Right hindlimb (tissue), 1 donor: ENCODE measurements at places on chromosomes 7 and 10.

DNA sequence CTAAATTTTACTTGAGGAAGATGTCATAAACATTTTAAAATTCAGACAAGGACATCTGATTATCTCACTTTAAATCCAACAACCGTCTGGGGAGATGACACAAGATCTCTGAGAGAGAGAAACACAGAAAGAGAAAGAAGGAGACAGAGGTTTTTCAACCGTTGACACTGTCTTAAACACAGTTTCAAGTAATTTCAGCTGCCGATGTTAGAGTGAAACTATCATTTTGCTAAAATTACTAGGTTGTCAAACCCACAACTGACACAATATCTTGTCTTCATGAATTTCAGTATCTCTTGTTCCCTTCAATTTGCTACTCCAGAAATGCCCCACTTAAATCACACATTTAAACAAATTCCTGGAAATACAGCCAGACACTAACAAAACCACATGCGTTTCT is 174.8 kb downstream of the RAPGEF5 start:
- DNase-seq, result no peak

GRCh38 chr10:122830273-122830964 is 15.2 kb downstream of the CUZD1 start:
- DNase-seq, result no peak

GRCh38 chr7:120981888-120982615 is 6.5 kb upstream of the CPED1 start:
- DNase-seq, result no peak

- no peak for DNase-seq
Measured at GRCh38 chr7:19339512-19339911, 194.3 kb upstream of the FERD3L start.

DNA sequence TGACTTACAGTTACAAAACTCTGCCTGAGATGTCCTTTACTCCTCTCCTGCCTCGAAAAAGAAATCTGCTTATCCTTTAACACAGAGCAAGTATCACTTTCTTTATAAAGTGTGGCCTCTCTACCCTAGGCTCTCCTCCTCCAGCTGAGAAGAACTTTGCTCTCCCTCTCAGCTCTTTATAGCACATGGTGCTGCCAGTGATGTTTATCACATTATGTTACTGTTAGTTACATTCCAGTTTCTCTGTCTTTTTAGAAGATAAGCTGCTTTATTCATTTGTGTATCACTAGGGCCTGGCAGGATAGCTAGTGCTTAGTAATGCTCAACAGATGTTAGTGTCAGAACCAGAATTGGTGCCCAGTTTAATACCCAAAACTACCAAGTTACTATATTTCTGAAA is 41.1 kb upstream of the TMEM229A start:
- DNase-seq, result no peak

GRCh38 chr10:124005991-124006392 is 87.4 kb downstream of the CHST15 start:
- no peak for DNase-seq

GRCh38 chr7:20474249-20474648 is 141.2 kb upstream of the ABCB5 start:
- DNase-seq, result no peak

DNA sequence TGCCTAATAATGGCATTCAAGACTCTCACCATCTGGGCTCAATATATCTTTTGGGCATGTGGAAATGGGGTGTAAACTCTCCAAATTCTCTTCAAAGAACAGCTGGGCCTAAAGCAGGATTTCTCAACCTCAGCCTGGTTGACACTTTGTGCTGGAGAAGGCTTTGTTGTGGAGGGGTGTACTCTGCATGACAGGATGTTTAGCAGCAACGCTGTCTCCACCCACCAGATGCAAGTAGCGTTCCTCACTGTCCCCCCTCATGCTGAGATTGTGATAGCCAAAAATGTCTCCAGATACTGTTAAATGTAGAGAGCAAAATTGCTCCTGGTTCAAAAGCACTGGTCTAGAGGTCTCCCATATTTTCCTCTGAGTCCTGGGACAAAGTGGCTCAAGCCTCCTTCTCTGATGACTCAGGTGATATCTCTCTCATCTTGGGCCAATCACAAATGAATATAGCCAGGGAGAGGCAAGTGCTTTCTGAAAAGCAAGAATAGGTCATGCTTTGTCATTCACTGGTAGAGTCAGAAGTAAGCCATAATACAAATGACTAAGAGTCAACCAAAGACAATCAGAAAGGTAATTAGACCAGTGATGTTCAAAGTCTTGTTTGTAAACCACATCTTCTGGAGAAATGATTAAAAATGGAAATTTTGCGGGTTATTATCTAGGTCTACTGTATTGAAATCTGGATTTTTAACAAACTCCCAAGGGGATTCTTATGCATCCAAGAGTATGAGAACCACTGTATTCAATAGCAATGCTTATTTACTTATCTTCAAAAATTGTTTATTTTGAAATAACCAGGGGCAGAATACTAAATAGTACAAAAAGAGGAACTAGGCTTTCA is 330.8 kb downstream of the PTEN start:
- no peak for DNase-seq

DNA sequence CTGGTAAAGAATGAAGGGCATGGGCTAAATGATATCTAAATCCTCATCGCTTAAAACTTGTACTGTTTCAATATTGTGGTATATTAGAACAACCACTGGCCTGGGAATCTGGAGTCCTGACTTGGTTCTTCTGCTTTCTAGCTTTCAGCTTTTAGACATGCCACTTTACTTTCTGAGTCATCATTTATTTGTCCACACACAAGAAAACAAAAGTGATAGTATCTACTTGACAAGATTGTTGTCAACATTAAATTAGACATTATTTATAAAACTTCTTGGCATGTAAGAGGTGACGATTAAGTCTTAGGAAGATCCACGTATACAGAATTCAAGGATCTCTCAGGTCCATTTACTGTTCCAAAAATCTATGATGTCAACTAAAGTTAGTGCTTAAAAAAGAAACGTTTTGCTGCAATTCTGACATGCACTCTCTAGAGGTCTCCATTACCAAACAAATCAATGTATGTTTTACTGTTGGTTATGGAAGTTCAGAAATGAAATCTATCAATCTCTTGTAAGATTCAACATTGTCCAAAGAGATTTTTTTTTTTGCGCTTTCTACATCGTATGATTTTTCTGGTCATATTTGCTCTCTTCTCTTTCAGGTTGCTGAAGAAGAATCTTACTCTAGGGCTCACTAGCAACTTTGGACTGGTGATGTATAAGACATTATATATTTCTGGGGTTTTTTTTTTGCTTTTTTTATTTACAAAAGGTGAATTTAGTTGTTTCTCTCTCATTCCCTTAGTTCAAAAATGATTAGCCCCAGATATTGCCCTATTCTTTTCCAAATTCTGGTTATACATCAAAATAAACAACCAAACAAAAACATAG is 53.6 kb upstream of the DYNC1I1 start:
- no peak for DNase-seq

GRCh38 chr10:57225920-57226319 is 864.9 kb upstream of the ZWINT start:
- no peak for DNase-seq

- peak; percentile 83 for DNase-seq
Measured at GRCh38 chr10:58477122-58477521, 35.5 kb upstream of the BICC1 start.

DNA sequence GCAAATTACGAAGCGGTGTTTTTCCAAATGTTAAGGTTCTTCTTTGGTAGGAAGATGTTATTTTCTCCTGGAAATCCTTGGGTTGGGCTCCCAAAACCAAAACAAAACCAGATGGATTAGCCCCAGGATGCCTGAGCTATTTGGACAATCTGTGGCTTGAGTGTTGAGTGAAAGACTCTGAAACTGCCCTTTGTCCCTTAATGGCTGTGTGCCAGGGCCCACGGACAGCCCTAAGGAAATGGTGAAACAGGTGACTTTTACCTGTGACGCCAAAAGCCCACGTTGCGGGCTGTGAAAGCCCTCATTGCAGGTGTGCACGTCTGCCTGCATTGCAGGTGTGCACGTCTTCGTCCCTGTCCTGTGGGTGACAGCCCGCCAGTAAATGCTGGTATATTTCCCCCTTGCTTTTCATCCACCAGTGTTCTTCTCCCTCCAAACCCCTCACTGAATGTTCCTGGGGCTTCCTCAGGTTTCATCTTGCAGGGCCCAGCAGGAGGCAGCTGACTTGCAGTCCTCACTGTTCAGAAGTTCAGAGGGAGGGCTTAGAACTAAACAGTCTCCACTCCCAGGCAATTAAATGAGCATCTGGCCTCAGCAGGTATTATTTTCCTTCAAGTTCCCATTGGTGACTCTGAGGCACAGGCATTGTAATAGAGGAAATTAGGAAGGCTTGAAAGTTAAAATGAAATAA is 10.7 kb downstream of the PFKP start:
- no peak for DNase-seq

DNA sequence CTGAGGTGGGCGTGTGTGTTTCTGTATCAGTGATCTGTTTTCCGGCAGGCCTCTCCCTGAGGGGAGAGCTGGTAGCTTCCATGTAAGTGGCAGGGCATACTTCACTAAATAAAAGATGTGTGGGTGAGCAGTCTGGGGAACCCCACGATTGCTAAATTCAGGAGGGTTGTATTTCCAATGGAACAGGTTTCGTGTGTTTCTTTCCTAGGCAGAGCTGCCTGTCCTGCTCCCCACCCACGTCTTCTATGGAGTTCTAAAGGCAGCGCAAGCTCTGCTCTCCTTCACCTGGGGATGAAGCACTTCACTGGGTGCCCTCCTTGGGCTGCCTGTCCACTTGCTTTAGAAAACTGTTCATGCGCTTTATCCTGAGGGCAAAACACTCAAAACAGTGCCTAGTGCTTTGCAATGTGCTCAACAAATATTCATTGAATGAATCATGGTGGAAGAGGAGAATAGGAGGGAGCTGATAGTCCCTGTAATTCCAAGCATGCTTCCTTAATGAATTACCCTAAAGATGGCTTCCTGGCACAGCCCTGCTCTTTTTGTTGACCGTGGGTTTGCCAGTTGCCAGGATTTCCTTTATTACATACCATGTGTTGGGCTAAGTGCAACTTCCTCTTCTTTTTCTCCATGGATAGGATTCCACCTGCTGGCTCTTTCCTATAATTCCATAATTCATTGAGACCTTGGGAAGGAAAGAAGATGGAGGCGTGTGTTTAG is 50.6 kb upstream of the SRPK2 start:
- DNase-seq, result no peak

DNA sequence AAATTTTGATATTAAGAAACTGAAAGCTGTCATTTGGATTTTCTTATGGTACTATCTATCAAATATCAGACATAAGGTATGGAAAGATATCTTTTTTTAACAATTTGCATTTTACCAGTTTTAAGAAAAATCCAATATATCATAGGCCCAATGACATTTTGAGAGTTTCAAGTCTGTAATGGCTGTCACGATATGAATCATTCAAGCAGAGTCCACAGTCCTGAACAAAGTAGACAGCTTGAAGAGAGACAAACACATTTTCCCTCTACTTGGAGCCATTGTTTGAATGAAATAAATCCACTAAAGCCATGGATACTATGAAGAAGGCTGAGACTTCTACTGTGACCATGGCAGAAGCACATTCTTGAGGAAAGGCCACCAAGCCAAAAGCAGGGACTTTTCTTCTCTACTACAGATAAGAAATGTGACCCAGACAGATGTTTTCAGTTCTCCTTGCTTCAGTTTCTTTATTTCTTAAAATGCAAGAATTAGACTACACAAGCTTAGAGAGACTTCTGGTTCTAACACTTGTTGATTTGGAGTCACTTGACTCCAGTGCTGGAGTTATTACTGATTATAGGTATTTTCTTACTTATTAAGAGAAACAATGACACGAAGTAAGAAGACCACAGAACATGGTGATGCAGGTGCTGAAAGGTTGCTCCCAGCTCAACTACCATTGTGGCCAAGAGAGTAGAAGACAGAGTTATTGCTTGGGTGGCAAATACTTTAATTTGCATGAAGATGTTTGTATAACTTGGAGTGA is 429.1 kb downstream of the KIF20B start:
- DNase-seq, result no peak

DNA sequence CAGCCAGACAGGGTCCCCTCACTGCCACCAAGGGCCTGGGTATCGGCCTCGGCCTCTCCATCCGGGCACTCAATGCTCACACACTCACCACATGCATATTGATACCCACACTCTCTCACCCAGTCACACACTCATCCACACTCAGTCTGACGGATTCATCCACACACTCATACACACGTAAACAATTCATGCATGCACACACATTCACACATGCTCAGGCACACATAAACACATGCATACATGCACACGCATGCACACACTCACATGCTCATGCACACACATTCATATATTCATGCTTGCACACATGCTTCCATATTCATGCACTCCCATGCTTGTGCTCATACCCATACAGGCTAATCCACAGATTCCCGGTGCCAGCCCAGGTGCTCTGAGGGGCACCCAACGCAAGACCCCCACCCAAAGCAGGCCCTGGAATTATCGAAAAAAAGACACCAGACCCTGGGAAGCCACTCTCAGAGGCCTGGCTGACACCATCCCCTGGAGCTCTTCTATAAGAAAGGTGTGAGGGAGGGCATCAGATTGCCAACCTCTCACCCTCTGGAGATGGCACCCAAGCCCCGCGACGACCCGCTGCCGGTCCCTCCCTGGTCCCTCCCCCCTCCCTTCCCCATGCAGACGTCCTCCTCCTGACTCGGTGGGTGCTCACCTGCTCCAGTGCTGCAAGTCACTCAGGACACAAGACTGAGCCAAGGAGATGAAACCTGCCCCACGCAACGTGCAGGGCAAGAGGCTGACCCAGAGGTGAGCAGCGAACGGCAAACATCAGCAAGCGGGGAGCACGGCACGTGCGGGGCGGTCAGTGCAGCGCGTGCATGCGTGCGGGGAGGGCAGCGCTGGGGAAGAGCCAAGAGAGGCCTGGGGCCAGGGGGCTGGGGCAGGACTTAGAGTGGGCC is 15.2 kb downstream of the STK32C start:
- DNase-seq, result no peak

DNA sequence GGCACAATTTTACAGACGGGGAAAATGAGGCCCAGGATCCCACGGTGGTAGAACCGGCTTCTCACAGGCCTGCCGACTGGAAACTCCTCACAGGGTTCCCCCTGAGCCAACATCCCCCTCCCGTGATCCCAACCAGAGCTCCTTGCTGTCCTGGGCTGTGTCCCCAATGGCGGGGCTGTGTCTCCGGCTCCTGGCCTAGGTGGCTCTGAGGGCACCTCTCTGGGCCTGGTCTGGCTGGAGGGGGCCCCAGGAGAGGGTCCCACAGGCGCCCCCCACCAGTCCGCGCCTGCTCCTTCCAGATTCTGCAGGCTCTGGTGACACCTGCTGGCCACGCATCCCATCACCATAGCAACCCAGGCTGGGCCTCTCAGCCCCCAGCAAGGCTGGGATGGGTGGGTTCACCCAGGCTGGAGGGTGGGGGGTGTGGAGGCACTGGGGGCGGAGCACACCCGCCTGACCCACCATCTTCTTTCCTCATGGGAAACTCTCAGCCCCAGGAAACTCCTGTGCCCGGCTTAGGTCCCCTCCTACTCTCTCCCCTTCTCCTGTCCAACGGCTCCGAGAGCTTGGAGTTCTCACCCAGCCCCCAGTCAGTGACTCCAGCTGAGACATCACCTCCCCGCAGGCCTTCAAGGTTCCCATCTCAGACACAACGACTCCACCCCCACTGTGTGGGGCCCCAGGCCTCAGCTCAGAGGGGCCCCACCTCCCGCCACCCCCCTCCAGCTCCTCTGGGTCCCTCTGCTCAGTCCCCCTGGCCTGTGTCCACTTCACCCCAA is 27.1 kb upstream of the TNRC18 start:
- DNase-seq, result peak; percentile 83
